ENCODE measurements at places on chromosomes 7 and 10.

GRCh38 chr7:108197371-108198091 lies 67.4 kb upstream of the LAMB4 start:
- no peak for DNase-seq

GRCh38 chr7:96305915-96306314 lies 16.0 kb downstream of the SLC25A13 start:
- DNase-seq = no peak

GRCh38 chr7:43615558-43616145 lies 32.7 kb downstream of the STK17A start:
- no peak for DNase-seq

DNA sequence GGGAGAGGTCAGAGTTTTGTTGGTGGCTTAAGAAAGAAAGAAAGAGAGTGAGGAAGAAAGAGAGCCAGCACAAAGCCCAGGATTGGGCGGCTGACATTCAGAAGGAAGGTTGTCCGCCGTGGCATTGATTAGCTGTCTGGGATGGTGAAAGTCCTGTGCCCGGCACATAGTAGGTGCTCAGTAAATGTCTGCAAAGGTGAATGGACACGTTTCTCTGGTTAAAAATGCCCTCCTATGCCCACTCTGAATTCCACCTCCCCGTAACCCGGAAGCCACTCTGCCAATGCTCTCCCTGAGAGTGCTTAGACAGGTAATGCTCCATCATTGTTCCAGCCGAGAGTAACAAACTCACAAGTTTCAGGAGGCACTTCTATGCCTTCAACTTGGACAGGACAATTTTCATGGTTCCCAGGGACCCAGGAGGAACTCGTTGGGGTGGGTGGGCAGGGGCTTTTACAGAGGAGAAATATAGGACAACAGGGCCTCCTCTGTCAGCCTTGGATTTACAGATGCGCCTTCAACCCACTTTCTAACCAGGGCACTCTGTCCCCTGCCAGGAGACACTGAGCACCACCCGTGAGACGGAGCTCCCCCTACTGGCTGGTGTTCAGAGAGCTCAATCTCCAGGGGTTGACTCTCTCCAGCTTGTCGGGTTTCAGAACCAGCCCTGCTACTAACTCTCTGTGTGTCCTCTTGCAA lies 411.5 kb upstream of the ZMIZ1 start:
- DNase-seq = peak; percentile 25

- no peak for DNase-seq
These were observed 121.4 kb downstream of the AUTS2 start for GRCh38 chr7:69719717-69720116.

- DNase-seq = no peak
These were observed 111.7 kb upstream of the PLXNA4 start for GRCh38 chr7:132687981-132688383.

GRCh38 chr10:131277278-131277677 lies 34.2 kb downstream of the TCERG1L start:
- DNase-seq = no peak

- peak; percentile 89 for DNase-seq
These were observed 50.0 kb upstream of the GRB10 start for GRCh38 chr7:50832744-50833143.

DNA sequence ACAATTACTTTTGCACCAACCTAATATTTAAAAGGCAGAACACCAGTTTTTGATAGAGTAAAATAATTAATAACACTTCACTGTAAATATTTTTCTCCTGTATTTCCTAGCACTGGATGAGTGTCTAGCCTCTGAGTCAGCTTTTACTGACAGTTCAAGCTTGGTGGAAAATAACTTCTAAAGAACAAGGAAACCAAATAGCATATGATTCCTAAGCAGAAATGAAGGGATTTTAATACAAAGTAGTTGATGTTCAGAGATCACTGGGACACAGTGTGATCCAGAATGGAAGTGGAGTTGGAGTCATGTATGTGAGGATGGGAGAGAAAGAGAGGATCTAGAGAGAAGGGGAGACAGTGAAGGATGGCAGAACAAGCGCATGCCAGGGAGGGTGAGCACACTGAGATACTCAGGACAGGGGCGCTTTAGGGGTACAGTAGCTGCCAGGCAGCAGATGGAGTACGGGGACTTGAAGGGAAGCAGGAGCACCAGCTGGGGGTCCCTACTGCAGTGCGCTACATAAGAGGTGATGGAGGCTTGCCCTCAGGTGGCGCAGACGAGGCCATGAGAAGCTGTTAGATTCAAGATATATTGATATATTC lies 117.9 kb upstream of the KLF6 start:
- peak; percentile 84 for DNase-seq

DNA sequence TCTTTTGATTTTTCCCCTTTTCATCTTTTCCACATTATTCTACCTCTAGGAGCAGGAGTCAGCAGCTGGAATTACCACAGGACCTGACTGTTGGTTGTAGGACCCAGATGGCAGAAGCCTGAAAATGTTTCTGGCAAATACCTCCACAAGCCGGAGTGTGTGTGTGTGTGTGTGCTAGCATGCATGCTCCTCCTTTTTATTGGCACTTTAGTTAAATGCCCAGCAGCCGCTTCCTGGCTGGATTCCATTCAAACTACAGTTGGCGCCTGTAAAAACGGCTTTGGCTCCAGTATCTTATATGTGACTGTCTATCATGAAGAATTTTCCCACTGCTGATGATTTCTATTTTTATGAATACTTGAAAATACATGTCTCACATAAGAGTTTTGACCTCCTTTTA lies 319.7 kb upstream of the SP4 start:
- no peak for DNase-seq

GRCh38 chr7:80624763-80625162 lies 13.7 kb upstream of the CD36 start:
- DNase-seq = no peak

All from kidney glomerular epithelial cell (primary cell).